ENCODE measurements at places on chromosomes 7 and 10. TPM values are rescaled to one million over a fixed set of nuclear protein-coding genes. Genes with fewer than 3 reads are reported as not detected.

OR13A1 gene
- not detected for total RNA-seq

BTBD16 gene
- total RNA-seq, result not detected

MCM7 gene
- total RNA-seq, result 205 TPM

NODAL gene
- total RNA-seq, result not detected

SKIDA1 gene
- 0.95 TPM for total RNA-seq

CNTNAP2 gene
- total RNA-seq, result not detected

GRCh38 chr7:4244041-4244440 is 438.1 kb upstream of the FOXK1 start:
- no peak for ATAC-seq

DNA sequence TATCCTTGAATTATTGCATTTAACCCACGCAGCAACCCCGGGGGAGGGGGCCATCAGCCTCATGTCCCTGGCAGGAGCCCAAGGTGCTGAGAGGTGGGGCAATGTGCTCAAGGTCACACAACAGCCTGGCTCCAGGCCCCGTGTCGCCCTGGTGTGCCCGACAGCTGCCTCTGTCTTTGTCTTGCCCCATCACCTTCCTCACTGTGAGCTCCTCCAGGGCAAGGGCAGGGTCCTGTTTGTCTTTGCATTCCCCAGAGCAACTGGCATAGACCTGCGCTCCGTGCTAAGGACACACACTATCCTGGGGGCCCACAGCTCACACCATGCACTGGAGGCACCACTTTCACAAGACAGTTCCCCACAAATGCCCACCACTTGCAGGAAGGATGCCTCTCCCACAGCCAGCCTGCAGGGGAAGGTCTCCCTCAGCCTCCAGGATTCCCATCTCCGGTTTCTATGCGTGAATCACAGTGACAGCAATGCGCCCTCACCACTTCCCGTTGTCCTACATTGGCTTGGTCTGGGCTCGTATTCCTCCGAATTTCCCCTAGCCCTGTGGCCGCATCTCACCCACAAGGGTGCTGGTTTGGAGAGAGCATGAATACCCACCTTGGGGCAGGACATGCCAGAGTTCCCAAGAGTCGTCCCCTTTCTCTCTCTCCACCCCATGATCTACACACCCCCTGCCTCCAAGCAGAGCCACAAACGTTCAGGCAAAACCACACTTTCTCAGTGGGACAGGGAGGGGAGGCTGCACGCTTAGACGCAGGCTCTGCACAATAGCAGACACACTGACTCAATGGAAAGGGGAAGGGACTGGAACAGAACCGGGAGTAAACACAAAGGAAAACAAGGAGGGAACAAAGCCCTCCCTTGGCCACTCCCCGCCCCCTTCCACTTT is 10.3 kb downstream of the ITPRIP start:
- peak; percentile 11 for ATAC-seq

DNA sequence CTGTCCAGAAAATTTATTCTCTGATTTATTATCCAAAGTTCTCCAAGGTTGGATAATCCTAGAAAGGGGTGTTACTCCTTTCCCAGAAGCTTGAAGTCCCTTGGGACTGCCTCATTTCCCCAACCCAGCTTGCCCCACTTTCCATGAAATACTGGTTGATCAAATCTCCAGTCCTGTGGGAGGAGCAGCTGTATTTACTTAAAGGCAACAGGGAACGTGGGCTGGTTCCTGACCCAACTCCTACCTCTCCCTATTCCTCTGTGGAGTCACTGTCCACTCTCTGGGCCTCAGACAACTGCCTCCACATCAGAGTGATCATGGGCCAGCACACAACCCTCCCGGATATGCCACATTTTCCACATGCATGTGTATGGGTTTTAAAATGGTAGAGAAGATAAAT is 166.2 kb upstream of the PRR15 start:
- ATAC-seq, result no peak

GRCh38 chr7:510782-511281 is 8.8 kb downstream of the PDGFA start:
- ATAC-seq, result no peak

DNA sequence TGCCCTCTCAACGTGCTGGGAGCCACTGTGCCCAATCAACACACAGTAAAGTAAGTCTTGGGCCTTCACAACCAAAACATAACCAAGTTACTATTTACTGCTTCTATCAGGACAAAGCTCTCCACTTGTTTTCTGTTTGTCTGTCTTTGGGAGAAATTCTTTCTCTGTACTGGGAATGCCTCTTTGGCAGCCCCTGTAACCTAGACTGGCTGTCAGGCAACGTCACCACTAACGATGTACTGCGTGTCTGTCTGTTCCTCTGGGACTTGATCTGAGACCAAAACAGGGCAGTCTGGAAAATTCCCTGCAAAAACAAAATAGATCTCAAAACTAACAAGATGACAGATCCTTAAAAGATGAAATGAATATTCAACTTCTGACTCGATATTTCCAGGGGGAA is 113.0 kb downstream of the SMURF1 start:
- ATAC-seq, result no peak

DNA sequence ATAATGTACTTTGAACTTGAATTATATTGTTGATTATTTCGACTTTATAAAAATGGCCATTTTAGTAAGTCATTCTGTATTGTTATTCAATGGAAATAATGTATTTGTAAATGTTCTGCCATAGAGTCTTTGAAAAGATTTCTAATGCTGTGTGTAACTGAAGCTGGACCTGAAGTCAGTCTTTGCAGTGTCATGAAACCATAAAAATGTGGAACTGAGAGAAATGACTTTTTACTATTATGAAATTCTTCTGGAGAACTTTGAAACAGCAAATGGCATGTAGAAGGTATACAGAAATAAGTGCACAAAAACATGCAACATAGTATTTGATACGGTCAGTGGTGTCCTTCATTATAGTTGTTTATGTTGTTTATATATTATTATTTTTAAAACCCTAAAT is 59.7 kb upstream of the ADRA2A start:
- no peak for ATAC-seq

DNA sequence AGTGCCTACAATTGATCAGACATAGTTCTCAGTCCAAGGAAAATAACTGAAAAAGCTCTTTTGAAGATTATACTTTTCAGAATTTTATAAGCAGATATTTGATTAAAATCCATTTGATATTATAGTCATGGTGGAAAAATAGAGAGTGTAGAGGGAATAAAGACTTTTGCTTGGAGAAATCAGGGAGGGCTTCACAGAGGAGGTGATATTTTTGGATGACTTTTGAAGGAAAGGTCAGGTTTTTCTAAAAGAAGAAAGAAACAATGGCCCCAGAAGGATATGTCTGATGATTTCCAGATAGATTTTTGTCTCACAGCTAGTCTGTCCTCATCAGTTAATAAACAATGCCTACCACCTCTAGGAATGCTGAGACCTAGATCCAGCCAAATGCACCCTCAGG is 806.3 kb upstream of the CELF2 start:
- ATAC-seq, result no peak

GRCh38 chr7:47734287-47734948 is 152.5 kb upstream of the TNS3 start:
- ATAC-seq, result no peak

GRCh38 chr7:157690058-157690832 is 353.4 kb downstream of the DNAJB6 start:
- peak; percentile 19 for ATAC-seq

DNA sequence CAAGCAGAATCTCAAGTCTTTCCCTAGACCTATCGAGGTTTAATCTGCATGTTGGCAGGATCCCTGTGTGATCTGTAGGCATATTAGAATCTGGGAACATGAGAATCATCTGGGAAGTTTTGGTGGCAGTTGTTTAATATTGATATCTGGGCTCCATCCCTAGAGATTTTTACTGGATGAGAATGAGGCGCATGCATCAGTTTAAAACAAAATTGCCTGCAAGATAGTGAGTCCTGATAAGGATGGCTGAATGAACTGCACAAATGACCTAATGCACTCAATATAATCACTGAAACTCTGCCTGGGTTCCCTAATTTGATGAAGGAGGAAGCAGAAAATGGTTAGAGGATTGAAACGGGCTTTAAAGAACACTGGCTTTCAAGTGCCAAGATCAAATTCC is 218.0 kb downstream of the FGFR2 start:
- ATAC-seq, result no peak
